ENCODE measurements at places on chromosomes 3 and 15. TPM values are rescaled to one million over a fixed set of nuclear protein-coding genes. Genes with fewer than 3 reads are reported as not detected.

- H3K27ac ChIP-seq = peak overlapping the region; percentile 41
- peaks cover 8% of the 10 kb centered on the region for H3K27me3 ChIP-seq
- H3K36me3 ChIP-seq = no peaks in the 10 kb centered on the region
- H3K4me3 ChIP-seq = no peak overlapping the region
- peaks cover 34% of the 10 kb centered on the region for H3K4me1 ChIP-seq
These were observed 100.3 kb downstream of the ADCY5 start for GRCh38 chr3:123348471-123349200.

DNA sequence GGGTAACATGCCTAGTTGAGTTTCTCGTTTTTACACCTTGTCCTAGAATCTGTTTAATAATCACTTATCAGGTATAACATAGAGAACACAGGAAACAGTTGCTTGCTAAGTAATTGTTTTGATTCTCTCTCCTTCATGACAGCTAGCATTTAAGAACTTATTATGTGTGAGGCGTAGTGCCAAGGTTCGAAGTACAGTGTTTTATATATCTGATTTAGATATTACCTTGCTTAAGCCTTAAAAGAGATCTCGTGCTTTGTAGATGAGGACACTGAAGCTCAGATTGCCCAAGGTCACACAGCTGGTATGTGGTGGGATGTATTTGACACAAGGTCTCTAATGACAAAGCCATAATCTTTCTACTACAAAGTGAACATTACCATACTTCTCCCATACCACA is 29.0 kb upstream of the IFT57 start:
- H3K27ac ChIP-seq = no peak overlapping the region
- H3K36me3 ChIP-seq = no peaks in the 10 kb centered on the region
- no peak for DNase-seq
- H3K27me3 ChIP-seq = no peaks in the 10 kb centered on the region

GRCh38 chr15:94677202-94677790 is 445.9 kb downstream of the MCTP2 start:
- peaks cover 13% of the 10 kb centered on the region for H3K27me3 ChIP-seq
- H3K4me3 ChIP-seq = no peak overlapping the region
- no peak overlapping the region for H3K27ac ChIP-seq
- peaks cover 4% of the 10 kb centered on the region for H3K36me3 ChIP-seq
- peaks cover 9% of the 10 kb centered on the region for H3K4me1 ChIP-seq

DNA sequence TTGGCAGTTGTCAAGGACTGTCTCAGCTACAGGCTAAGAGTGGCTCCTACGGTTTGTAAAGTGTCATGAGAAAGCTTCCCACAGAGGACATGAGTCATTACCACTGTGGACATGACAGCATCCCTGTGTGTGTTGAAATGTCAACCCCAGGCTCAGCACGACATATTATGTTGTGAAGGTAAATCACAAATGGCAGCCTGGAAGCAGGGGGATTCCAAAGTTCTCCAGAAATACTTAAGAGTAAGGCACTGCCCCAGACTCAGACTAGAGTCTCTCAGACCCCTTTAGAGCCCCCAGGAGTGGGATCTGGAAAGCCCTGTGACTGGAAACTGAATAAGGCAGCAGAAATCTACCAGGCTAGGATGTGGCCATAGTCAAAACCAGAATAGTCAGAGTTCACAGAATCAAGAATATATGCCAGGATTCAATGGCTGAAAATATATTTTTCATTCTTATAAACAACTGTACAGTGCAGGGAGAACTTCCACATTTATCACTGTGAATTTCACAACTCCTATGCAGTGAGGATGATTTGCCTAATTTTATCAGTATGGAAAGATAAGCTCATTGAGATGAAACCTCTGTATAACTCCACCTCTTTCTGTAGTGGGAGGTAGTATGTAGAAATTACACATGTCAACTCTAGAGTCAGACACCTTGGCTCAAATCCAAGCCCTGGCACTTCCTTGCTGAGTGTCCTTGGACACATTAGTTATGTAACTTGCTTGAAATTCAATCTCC is 237.1 kb upstream of the CFAP20DC start:
- H3K27ac ChIP-seq = peak overlapping the region; percentile 22
- H3K4me1 ChIP-seq = peaks cover 16% of the 10 kb centered on the region
- no peak overlapping the region for H3K4me3 ChIP-seq
- H3K27me3 ChIP-seq = peaks cover 23% of the 10 kb centered on the region

GRCh38 chr15:62128916-62129315 is 36.2 kb downstream of the C2CD4B start:
- H3K27me3 ChIP-seq = no peaks in the 10 kb centered on the region
- DNase-seq = no peak
- H3K4me1 ChIP-seq = peaks cover 10% of the 10 kb centered on the region
- H3K27ac ChIP-seq = no peak overlapping the region

GRCh38 chr15:69011641-69012040 is 2.9 kb upstream of the NOX5 start:
- H3K27me3 ChIP-seq = peaks cover 7% of the 10 kb centered on the region
- no peaks in the 10 kb centered on the region for H3K36me3 ChIP-seq
- H3K4me1 ChIP-seq = no peaks in the 10 kb centered on the region
- DNase-seq = no peak
- no peak overlapping the region for H3K27ac ChIP-seq
- no peak overlapping the region for H3K4me3 ChIP-seq

- no peak for DNase-seq
- H3K27ac ChIP-seq = no peak overlapping the region
- H3K4me1 ChIP-seq = no peaks in the 10 kb centered on the region
- no peaks in the 10 kb centered on the region for H3K36me3 ChIP-seq
These were observed 975.1 kb downstream of the NSUN3 start for GRCh38 chr3:95037927-95038326.

GRCh38 chr15:82871358-82871757 is 61.9 kb downstream of the WHAMM start:
- no peak overlapping the region for H3K4me3 ChIP-seq
- H3K27ac ChIP-seq = no peak overlapping the region
- H3K36me3 ChIP-seq = peaks cover 3% of the 10 kb centered on the region

- no peak for DNase-seq
- H3K27ac ChIP-seq = no peak overlapping the region
- no peak overlapping the region for H3K4me3 ChIP-seq
- H3K4me1 ChIP-seq = peaks cover 16% of the 10 kb centered on the region
These were observed 107.1 kb upstream of the PHLDB2 start for GRCh38 chr3:111751961-111752360.

The CIDEC gene
- total RNA-seq = 1.6 TPM

The ISL2 gene
- total RNA-seq = 1.2 TPM

The BCHE gene
- 7.1 TPM for total RNA-seq

The ACAD11 gene
- total RNA-seq = 10.4 TPM
